ENCODE measurements at places on chromosomes 11 and 22.

GRCh38 chr11:128688896-128689546, 4.9 kb upstream of the FLI1 start:
- no peak for DNase-seq

DNA sequence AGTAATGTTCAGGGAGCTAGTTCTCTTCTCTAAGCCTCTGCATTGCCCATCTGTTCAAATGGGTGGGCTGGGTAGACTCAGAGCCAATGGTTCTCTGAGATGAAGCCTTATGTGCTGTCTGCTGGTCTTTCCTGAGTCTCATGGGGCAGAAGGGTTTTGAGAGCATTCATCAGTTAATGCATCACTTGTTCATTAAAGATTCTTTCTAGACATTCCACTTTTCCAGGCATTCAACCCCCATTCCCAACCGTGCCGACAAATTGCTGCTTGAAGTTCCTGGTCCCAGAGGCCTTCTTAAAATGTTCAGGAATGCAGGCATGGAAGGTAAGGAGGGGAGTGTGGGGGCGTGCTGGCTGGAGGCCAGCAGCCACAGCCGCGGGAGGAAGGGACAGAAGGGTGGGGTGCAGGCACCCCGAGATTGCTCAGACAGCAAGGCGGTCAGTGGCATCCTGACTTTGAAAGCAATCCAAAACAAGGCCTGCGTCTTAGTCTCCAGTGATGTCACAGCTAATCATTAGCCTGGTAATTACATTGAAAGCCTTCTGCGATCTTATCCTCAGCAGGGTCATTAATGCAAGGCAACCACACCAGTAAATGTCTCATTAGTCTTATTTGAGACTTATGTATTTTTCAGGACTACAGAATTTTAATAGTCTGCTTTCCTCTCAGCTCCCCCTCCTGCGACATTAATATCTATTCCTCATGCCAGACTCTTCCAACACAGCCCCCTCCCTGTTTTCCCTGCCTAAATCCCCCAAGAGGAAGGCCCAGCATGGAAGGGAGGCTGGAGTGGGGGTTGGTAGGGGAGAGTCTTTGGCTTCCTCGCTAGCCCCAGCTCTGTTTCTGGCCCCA, 328.8 kb downstream of the MIAT start:
- no peak for DNase-seq

GRCh38 chr11:100397401-100397800, 289.7 kb upstream of the ARHGAP42 start:
- DNase-seq = no peak

DNA sequence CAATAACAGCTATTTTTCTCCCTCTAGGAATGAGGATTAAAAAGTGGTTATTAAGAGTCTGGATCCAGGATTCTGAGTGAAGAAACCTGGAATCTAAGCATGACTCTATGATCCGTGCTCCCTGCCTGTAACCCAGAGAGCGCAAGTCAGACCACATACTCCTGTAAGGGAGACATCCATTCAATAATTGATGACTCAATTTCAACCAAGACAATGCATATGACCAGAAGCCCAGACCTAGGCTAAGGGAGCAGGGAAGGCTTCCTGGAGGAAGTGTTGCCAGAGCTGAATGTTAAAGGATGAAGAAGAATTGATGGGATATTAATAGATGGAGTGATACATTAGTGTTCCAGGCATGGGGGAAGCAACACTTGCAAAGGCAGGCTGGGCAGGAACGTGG, 13.8 kb upstream of the PAMR1 start:
- DNase-seq = no peak

- no peak for DNase-seq
Observed at GRCh38 chr22:36860821-36861659, at the start of gene NCF4. TSS of gene NCF4 (plus strand) at chr22:36861006. CDS start at chr22:36861172, 166 bp downstream.

DNA sequence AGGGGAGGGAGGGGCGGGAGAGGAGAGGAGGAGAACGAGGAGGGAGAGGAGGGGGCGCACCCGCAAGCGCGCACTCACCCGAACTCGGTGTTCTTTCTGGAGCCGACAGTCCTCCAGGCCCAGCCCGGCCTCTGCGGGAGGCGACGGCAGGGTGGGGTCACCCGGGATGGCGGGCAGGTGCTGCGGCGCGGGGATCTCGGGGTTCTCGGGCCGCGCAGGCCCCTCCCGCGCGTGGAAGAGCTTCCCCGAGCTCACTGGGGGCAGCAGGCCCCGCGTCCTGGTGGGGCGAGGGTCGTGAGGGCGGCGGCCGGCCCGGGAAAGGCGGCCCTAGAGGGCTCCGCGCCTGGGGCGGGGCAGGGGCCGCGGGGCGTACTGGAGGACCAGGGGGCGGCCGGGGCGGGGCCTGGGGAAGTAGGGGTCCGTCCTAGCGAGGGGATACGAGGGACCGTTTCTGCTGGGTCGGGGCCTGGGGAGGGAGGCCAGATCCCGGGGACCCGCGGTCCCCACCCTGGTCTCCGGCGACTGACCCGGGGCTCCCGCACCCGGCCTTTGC, 5.2 kb downstream of the LMNTD2 start:
- no peak for DNase-seq

DNA sequence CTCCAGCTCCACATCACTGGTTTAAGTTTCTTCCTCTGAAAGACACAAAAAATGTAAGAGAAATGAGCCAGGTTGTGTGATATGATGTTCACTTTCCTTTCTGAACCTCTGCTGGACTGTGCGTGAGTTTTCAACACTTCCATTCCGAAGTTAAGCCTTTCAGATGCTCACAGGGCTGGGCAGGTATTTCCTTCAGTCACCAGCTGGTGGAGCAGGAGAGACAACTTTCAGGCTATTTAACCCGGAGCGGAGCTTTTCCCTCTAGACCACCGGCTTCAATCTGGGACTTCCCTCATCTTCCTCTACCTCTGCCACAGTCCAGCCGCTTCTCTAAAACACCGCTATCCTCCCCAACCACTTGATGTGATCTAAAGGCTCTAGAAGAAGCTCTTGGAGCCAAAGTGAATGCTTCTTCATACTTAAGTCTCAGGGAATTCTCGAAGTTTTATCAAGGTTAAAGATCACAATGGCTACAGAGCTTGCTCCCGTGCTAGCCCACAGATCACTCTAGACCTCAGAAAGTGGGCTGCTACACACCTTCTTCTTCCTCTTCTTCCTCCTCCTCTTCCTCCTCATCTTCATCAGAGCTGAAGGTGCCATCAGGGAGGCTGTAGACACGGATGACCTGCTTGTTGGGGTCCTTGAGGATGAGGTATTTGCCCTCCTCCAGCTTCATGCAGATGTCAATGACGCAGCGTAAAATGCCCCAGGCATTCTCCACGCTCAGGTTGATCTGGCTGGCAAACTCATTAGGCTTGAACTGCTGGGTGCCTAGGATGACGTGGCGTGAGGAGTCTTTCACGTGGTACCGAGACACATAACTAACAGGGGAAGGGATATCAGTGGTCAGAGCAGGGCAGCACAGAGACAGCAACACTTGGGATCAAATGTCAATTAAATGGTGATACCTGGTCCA, 4.4 kb upstream of the FOXRED2 start:
- DNase-seq = peak; percentile 68

GRCh38 chr11:64306876-64307622, 1.7 kb downstream of the ESRRA start:
- no peak for DNase-seq

GRCh38 chr11:33116535-33116934, 44.7 kb downstream of the CSTF3 start:
- no peak for DNase-seq

DNA sequence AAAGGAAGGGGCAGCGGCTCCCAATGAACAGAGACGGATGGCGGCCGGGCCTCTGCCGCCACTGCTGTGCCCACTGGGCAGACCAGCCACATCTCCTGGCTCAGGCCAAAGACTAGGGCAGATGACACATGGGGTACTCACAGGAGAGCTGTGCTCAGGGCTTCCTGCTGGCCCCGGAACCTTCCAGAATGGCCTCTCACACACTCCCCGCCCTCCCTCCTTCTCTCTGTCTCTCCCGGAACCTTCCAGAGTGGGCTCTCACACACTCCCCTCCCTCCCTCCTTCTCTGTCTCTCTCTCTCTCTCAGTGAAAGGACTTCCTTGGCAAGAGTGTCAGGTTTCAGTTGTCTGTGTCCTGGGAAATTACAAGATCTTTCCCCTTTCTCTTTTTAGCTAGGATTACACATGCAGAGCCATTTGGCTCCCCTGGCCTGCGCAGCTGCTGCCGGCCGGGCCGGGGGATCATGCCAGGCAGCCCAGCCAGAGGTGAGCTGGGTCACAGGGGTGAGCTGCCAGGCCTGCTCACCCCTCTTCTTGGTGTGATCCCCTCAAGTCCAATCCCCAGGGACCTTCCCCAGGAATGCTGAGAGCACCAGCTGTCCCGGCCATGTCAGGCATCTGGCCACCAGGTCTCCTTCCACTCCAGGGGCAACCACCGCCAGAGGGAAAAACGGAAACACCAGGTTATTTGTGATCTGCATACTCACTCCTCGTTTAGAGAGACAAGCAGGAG, 45.3 kb upstream of the ADA2 start:
- no peak for DNase-seq

- DNase-seq = no peak
Observed at GRCh38 chr11:47589977-47590861, 3.7 kb downstream of the FAM180B start.

- DNase-seq = no peak
Observed at GRCh38 chr11:44622190-44622650, 56.8 kb downstream of the CD82 start.

DNA sequence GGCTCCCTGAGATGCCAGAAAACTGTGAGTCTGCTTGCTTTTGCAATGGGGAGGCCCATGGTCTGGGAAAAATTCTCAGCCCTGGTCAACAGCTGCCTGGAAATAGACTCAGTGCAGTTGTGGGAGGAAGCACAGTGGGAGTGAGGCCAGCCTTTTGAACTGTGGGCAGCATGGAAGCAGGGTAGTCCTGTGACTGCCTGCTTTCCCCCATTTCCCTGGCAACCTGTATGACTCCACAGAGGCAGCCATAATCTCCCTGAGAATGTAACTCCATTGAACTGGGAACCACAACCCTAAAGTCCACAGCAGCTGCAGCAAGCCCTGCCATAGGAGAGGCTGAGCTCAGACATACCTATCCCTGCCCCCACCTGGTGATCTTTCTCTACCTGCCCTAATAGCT, 494.6 kb upstream of the FAT3 start:
- no peak for DNase-seq

GRCh38 chr22:44311855-44312170, 938 bp downstream of the SHISAL1 start:
- no peak for DNase-seq

- DNase-seq = no peak
Observed at GRCh38 chr11:97364047-97364446, 974.2 kb downstream of the JRKL start.

DNA sequence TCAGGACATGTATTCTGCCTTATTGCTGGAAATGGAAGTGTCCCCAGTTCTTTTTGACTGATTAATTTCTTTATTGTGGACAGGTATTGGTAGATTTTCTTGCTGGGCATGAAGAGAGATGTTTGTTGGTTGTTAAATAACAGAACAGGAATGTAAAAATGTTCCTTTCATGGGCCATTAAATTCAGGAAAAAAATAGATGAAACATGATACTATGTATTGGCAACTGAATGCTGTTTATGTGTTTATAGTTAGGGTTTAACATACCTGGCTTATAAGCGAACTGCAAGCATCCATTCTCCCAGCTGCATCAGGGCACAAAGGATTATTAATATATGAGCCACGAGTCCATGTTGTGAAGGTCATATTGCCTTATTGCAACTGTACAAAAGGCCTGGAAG, 368.5 kb downstream of the NELL1 start:
- DNase-seq = no peak

GRCh38 chr11:93320230-93320629, 10.3 kb upstream of the DEUP1 start:
- no peak for DNase-seq

DNA sequence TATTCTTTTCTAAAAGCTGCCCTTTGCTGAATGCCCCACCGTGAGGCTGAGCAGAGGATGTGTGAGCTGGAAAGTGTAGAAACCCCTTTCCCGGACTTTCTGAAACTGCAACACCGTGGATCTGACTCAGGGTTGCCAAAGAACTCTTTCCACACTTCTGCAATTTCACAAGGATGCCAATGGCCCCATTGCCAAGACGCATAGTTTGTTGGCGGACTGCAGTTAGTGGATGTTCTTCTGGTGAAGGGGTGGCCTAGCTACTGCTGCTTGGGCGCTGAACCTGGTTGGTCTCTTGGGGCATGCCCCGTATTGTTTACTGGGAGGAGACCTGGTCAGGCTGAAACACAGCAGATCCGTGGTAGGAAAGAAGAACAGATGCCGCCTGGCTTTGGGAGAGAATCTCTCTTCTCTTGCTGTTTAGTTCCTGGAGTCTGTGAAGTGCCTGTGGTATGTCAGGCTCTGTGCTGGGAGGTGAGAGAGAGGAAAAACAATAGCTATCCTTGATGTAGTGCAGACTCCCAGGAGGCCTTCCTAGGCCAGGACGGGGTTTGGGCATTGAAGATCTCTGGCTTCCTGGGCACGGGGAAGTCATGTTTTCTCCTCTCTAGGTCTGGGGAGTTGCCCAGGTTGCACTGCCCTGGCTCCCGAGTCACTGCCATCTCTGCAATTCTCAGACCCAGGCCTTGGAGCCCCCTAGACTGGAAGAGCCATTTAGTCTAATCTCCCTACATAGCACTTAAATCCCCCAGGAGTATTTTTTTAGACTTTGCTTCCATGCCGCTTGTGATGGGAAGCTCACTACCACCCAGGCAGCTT, 26.9 kb downstream of the CD82 start:
- no peak for DNase-seq

DNA sequence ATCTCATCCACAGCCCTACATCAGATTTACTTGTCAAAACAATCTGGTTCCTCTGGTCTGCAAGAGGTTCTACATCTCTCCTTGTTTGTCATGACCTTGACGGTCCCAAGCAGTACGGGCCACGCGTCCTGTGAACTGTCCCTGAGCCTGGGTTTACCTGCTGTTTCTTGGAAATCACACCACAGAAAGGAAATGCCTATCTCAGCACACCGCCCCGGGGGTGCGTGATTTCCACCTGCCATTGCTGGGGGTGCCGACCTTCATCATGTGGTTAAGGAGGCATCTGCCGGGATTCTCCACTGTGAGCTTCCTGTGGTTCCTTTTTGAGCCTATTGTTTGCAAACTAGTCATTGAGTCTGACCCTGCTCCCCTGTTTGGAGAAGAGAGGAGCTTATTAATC, 1363.4 kb downstream of the BRD1 start:
- no peak for DNase-seq

GRCh38 chr11:68691402-68691784, 7.0 kb downstream of the GAL start:
- no peak for DNase-seq

- DNase-seq = no peak
Observed at GRCh38 chr22:20952544-20953341, 14.3 kb upstream of the AIFM3 start.

- no peak for DNase-seq
Observed at GRCh38 chr22:26525946-26526564, 13.8 kb upstream of the TFIP11 start.

DNA sequence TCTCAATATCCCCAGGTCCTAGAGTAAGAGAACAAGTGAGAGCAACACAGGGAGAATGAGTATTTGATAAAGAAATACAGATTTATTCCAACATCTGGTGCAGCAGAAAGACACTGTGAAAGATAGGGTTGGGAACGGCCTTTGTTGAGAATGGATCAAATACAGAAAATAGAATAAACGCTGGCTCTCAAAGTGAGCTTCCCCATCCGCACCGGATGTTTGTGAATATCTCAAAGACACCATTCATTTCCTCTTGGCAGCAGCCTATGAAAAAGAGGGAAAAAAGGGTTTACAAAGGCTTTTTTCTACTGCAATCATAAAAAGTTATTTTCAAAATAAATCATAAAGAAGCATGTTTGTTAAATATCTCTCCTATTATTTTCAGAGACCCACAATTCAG, 279.3 kb downstream of the CASP12 start:
- DNase-seq = no peak

- DNase-seq = no peak
Observed at GRCh38 chr11:67233584-67234190, 32.6 kb upstream of the GRK2 start.

- no peak for DNase-seq
Observed at GRCh38 chr11:70142221-70142875, 60.7 kb upstream of the FADD start.

All from HEK293T (cell line).